GM12865 (cell line): ENCODE measurements at places on chromosomes 2 and 18.
A peak's percentile ranks its signal among the peaks of the same experiment; 100 is the strongest.

DNA sequence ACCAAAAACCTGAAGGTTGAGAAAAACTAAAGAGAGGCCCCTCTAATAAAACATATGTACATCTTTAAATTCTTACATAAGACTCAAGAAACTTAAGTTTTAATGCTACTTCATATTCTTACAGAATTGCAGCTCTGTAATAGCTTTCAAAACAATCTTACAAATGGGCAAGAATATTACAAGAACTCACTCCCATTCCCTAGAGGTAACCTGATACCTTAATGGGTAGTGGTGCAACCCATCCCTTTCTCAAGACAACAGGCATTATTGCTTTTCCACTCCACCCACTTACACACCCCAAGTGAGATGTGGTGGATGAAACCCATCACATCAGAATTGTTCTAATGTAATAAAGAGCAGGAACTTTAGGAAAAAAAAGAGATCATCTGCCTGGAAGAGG, 103.7 kb downstream of the RBMS1 start:
- no peak for DNase-seq

DNA sequence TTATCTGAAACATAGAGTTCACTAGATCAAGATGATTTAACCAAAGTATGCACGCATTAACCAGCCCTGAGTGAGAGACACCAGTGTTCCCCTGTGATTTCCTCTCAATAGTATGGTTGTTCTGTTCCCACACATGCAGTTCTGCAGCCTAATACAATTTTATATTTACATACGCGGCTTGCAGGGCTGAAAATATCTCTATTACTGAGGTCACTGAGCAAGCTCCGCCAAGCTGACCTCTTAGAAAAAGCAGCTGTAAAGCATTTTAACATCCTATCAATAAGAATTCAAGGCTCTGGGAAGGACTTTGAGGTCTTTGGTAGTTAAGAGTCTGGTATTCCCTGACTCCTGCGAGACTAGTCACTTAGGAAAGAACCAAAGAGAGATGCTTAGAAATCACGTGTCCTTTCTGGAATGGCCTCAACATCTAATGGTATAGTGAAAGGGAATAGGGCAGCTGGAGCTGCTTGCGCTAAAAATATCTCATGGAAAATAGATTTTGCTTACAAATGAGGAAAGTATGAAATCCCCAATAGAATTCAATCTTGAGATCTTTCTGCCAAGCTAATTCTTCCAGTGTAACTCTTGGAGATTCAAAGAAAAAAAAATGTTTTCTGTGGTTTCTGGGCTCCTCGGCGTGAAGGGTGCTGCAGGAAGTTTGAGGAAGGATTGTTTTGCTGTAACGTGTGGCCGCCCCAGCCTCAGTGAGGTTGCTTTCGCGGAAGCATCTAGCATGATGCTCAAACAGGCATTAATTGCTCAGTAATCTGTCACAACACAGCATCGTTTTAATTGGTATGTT, 59.2 kb downstream of the DOCK10 start:
- DNase-seq: peak; percentile 71

DNA sequence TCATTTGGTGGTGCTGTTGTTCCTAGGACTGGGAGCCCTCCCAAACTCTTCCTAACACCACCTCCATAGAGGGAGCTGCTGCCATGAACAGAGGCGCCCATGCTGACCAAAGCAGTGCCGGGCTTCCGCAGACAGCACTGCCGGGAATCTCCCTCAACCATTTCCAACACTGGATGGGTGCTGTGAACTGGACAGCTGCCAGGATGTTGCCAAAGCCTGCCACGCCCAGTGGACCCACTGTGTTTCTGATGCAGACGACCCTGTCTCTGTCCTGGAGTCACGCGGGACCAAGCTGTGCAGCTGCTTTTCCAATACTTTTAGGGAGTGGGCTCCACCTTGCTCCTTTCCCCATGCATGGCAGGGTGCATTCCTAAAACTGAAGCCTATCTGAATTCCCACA, 16.9 kb upstream of the GNAL start:
- no peak for DNase-seq

GRCh38 chr2:239440511-239440959, 39.7 kb upstream of the HDAC4 start:
- no peak for DNase-seq

DNA sequence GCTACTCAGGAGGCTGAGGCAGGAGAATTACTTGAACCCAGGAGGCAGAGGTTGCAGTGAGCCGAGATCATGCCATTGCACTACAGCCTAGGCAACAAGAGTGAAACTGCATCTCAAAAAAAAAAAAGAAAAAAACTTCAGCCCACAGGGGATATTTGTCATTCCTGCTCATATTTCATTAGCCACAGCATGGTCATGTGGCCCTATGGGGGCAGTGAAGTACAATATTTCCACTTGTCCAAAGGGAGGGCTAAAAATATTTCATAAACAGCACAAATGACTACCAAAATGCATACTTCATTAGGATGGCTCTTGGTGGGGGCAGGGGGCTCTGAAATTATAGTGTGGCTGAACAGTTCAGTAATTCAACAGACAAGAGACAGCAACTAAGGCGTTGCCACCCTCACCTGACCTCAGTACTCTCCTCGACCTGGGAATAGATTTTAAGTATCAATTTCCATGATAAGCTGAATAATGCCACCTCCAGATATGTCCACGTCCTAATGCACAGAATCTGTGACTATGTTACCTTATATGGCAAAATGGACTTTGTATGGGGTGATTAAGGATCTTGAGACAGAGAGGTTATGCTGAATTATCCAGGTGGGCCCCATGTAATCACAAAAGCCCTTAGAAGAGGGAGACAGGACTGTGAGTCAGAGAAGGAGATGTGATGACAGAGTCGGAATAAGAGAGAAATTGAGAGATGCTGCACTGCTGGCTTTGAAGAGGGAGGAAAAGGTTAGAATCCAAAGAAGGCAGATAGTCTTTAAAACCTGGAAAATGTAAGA, 158.2 kb upstream of the CRIM1 start:
- DNase-seq: no peak

DNA sequence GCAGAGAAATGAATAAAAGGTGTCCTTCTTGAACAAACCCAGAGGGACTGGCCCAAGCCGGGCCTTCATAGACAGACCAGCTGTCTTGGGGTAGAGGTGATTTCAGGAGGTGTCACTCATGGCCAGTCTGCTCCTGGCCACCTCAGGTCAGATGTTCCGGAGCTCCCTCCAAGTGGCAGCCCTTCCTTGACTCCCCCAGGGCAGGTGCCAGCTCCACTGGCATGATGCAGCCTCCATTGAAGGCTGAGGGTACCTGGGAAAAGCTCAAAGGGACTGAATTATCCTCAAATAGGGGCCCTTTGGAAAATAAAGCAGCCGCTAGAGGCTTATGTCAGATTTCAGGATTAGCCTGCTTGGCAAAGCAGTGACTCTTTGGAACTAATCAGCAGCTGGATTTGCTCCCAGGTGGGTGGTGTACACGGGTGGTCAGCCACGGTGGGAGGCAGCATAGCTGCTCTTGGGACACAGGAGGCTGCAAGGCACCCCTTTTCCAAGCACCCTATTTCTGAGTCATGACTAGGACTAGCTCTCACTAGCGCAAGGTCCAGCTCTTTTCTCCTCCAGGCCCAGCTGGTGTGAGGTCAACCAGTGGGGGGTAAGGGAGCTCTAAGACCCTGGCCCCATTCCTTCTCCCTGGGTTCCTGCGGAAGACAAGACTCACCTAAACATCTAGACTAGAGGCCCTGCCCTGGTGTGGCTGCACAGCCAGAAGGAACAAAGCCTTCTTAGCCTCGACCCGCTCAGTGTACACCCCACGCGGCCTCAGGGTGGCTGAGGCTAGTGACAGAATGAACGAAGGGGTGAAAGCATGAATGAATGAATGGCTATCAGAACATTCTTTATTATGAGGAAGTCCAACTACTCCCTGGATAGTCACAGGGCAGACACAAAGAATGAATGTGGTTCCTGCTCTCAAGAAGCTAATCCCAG, 29.3 kb downstream of the HS1BP3 start:
- no peak for DNase-seq

DNA sequence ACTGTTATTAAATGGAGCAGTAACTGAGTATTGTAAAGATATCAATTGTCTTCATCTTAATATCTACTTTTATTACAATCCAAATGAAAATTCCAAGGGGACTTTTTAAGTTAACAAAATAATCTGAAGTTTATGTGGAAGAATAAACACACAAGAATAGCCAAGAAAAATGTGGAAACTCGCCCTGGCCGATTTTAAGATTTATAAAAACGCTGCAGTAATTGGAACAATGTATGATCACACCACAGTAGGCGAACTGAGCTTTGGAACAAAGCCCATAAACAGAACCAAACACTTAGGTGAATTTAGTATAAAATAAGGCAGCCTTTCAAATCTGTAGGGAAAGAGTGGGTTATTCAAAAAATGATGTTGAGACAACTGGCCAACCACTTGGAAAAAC, 96.3 kb downstream of the ANTXR1 start:
- DNase-seq: no peak

DNA sequence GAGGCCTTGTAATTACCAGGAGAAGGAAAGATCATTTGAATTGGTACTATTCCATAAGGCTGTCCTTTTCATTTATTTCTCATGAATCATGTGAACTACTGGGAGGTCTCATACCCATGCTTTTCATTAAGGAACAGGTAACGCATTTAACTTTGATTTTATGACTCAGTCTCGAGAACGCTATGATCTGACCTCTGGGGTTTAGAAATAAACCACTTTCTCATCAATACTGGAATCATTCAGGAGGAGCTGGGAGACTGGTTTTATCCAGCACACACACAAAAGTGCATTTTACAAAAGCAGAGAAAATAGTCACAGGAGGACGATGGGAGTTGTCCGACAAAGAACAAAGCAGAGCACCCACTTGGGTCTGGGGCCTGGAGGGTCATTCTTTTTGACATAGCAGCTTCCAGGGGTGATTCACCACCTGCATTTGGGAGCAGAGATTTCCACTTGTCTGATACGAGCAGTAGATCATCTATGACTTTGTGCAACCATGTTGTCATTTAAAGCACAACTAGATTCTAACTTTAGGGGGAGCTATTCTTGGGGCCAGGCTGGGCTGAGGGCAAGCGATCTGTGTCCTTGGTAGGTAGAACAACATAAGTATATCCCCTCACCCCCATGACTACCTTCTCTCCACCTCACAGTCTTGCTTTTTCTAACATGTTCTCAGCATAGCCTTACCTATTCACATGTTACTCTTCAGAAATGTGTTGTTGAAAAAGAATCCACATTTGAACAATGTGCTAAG, 95.9 kb upstream of the SCG2 start:
- DNase-seq: no peak

- peak; percentile 35 for DNase-seq
Measured at GRCh38 chr2:174485788-174486562, 854 bp downstream of the GPR155 start.

GRCh38 chr18:42413870-42414269, 458.8 kb downstream of the PIK3C3 start:
- DNase-seq: no peak

DNA sequence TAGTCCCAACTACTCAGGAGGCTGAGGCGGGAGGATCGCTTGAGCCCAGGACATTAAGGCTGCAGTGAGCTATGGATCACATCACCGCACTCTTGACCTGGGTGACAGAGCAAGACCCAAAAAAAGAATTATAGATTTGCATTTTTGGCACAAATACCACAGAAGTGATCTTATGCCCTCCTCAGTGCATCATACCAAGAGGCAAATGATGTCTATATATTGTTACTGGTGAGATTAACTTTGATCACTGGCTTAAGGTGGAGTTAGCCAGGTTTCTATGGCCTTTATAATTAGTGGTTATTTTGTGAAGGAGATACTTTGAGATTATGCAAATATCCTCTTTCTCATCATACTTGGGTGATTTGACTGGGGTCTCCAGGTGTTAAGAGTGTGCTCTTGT, 22.1 kb upstream of the CATIP start:
- DNase-seq: no peak

DNA sequence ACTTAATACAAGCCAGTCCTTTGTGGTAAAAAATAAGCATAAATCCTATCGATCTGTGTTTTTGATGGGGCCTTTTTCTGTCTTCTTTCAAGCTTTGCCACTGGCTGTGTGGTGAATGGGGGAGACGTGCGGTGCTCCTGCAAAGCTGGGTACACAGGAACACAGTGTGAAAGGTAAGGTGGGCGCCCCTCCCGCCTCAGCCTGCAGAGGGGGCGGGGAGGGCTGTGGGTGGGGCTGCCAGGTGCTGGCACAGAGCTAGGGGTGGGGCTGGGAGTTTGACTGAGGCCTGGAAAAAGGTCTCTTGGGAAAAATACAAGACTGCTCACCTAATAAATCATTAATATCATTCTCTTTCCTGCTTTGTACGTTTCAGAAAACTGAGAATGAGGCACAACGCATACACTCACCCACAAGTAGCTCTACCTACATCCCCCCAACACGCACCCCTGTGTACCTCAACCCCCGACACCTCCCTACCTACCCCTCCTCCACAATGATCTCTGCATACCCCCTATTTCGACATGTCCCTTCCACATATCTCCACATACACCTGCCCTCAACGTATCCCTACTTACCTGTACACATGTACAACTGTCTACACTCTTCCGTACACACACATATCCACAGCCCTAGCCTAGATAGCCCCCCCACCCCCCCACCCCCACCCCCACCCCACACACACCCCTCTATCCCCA, 129.7 kb upstream of the TTC39C start:
- DNase-seq: no peak

- DNase-seq: no peak
Measured at GRCh38 chr2:176914371-176914770, 298.2 kb upstream of the HNRNPA3 start.

- no peak for DNase-seq
Measured at GRCh38 chr2:178223806-178224205, 29.5 kb downstream of the OSBPL6 start.

GRCh38 chr18:24293254-24293653, 104.4 kb downstream of the OSBPL1A start:
- no peak for DNase-seq

DNA sequence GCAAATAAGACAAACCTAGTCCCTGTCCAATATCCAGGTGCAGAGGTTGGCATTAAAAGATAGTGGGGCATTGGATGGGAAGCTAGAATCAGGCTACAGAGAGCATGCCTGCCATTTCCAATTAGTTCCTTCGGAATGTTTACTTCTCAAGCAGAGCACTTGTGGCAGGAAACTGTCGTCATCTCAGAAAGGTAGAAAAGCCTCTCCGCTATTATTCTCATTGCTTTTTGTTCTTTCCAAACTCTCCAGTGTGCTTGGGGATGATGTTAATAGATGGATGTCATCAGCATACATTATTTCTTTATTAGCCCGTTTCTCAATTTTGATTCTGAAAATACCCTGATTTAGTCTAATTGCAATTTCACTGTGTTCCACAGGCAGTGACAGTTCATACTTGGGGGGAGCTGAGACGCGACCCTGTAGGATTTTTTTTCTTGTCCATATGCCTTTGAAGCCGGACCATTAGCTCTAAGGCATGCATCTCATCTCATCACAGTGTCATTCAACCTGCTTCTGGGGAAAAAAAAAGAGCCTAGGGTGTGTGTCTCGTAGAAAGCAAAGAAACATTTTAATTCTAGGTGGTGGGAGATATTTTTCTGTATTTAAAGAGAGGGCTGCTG, 7.7 kb downstream of the ASB18 start:
- DNase-seq: no peak

DNA sequence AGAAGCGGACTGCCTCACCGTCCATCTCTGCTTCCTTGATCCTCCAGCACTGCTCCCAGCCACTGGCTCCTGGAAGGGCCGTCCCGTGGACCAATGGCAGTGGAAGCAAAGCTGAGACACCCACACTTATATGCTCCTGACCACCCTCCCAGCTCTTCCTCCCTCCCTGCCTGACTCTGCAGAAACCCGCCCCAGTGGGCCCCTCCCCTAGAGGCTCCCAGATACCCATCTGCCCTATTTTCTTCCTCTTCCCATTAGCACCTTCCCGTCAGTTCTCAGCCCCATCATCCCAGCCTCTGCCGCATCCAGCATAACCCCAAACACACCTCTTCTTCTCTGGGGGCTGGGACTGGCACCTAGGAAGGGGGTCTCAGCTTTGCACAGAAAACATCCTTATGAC, at the start of gene CLEC4F:
TSS of gene CLEC4F (minus strand) at position 101 of the 400 bp plus-strand sequence. CDS start at position 25, 76 bp downstream.
- no peak for DNase-seq
